Smooth muscle cell of the brain vasculature (primary cell): ENCODE measurements at places on chromosomes 3 and 15.

GRCh38 chr3:73332558-73332957, 271.1 kb downstream of the EBLN2 start:
- no peak for DNase-seq

DNA sequence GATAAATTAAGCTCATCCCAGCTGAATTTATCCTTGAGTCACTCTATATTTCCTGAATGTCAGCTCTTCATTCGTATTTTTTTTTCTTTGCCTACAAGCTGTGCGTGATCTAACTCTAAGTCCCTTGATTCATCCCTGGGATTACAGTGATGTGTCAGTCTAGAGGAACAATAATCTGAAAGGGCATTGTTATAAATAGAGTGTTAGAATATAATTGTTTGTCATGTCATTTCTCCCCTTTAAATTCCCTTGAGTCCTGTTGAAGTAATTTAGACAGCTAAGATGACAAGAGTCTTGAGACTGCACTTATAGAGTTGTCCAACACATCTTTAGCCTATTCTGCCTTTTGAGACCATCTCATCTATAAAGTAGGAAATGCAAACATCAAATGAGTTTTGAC, 621.8 kb downstream of the ZIC1 start:
- no peak for DNase-seq

DNA sequence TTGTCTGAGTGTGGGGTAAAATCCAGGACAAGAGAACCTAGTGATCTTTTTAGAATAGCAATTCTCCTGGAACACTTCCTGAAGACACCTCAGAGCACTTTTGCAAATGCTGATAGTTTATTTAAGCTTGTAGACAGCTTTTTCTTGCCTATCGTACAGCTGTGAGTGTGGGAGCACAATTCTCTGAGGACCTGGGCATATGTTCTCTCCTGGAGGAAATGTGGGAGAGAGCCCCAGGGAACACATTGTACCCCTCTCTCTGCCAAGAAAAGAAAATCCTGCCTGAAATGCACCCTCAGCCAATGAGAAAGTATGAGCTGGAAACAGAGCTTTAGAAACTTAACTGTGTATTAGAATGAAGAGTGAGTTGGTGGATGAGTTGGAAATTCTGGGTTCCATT, 308.3 kb upstream of the SEMA6D start:
- DNase-seq = no peak

GRCh38 chr3:63945558-63946096, 33.4 kb upstream of the SCAANT1 start:
- DNase-seq = no peak

GRCh38 chr3:188046561-188047211, 107.3 kb upstream of the LPP start:
- DNase-seq = no peak

GRCh38 chr3:171001957-171002694, 24.4 kb downstream of the SLC2A2 start:
- no peak for DNase-seq

- DNase-seq = no peak
Observed at GRCh38 chr3:93988283-93988682, 8.3 kb downstream of the ARL13B start.

DNA sequence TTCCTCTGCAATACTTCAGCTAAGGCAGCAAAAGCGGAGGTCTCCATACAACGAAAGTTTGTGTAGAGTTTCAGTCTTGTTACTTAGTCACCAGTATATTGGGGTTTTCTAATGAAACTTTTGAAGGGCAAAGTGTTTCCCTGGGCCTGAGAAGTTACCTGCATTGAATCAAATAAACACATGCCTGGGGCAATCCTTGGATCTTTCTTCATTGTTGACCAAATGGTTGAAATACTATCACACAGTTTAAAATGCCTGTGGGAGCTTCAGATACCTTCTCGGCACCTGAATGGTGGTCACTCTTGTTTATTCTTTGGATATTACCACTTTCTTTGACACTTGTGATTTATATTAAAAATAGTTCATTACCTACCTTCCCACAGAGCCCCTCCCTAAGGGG, 988 bp upstream of the CHSY1 start:
- DNase-seq = no peak

- no peak for DNase-seq
Observed at GRCh38 chr3:27659279-27660021, 62.7 kb downstream of the EOMES start.

- no peak for DNase-seq
Observed at GRCh38 chr15:62636823-62637573, 405.5 kb upstream of the TPM1 start.

GRCh38 chr3:155370764-155371503, 77.5 kb upstream of the STRIT1 start:
- no peak for DNase-seq

GRCh38 chr15:72406936-72407335, 8.8 kb downstream of the TMEM202 start:
- no peak for DNase-seq

- no peak for DNase-seq
Observed at GRCh38 chr3:126358816-126359181, 1.6 kb upstream of the KLF15 start.

DNA sequence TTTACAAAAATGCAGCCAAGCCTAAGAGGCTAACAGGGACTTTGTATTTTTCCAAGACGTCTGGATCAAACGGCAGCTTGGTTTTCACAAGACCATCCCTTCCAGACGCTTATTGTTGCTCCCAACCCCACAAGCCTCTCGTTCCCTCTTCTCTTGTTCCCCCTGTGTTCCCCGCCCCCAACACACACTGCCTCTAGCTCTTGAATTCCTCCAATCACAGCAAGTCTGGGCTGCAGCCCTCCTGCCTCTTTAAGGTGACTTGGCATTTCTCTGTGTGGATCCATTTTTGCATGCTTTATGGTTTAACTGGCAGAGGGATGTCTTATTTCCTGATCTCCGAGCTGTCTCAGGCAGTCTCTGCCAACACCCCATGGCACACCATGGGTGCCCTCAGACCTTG, 182.2 kb downstream of the ABHD5 start:
- DNase-seq = no peak

DNA sequence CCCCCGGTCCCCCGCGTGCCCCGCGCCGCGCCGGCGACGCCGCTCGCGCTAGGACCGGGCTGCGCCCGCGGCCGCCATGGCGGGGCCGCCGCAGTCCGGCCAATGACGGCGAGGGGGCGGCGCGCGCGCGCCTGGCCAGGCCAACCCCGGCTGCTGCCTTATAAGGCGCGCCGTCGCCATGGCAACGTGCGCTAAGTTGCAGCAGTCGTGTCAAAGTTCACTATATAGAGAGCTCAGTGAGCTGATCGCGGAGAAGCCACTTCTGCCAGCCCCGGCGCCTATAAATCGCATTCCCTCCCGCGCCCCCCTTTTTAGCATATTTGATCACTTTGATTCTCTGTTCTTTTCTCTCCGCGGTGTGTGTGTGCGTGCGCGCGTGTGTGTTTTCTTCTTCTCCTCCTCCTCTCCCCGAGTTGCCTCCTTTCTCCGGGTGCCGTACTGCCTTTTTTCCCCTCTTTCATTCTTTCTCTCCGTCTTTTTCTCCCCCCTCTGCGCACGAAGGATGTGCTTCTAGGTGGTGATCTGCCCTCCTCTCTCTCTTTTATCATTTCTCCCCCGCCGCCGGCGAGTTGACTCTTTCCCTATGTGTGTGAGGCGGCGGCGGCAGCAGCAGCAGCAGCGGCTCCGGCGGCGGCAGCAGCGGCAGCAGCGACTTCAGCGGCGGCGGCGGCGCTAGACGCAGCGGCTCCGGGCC, at the start of gene NR2F2:
Gene NR2F2 (plus strand): TSS at position 251 of the 694 bp plus-strand sequence. CDS start 1,406 bp downstream, outside the sequence.
- DNase-seq = peak; percentile 99

GRCh38 chr3:88141458-88142083, 8.2 kb upstream of the C3orf38 start:
- DNase-seq = no peak
